Activated T-cell treated with anti-CD3 and anti-CD28 coated beads for 4 hours (primary cell): ENCODE measurements at places on chromosomes 7 and 10.

DNA sequence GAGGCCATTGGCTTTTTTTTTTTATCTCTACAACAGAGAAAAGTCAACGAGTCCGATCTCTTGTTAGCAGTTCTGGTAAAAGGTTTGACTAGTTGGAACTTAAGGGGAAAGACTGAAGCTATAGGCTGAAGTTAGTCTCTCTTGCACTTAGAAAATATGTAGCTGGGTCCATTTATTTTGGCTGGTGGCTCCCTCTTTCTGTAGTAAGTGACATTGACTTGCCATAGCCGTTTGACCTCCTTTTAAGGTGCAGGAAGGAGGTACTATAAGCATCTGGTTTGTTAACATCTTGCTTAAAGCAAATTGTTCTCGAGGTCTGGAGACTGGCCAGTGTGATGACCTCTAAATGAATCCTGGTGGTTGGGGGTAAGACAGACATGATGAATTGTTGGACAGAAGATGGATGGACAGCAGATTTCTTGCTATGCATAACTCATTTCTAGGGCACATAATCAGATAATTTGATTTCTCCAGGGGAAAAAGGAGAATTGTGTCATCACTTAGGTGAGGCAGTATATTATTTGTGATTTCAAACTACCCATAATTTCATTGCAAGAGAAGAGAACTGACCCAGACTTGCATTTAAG lies 356.3 kb upstream of the GALNT17 start:
- no peak for DNase-seq

DNA sequence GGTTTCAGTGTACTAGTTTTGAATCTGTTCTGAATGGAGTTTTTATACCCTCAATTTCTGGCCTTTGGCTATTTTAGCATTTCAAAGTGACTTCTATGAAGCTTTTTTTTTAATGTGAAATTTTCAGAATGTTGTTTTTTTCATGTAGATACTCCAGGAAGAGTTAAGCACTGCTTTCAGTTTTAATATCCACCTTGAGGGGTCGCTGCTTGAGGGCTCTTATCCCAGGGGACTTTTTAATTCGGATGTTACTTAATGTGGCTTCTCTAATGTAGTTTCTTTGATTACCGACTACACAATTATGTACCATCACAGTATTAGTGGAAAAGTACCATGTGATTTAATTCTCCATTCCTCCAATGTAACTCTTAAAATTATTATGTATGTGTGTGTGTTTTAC lies 5.2 kb downstream of the IFIT5 start:
- DNase-seq, result no peak

- DNase-seq, result no peak
These were observed 109.4 kb downstream of the SUGCT start for GRCh38 chr7:40244226-40244625.

GRCh38 chr7:75660566-75661215 lies 78.0 kb downstream of the HIP1 start:
- DNase-seq, result no peak

- DNase-seq, result peak; percentile 35
These were observed 118.2 kb downstream of the CDK6 start for GRCh38 chr7:92717993-92718716.

- no peak for DNase-seq
These were observed 40.0 kb upstream of the BMPR1A start for GRCh38 chr10:86716466-86716865.

DNA sequence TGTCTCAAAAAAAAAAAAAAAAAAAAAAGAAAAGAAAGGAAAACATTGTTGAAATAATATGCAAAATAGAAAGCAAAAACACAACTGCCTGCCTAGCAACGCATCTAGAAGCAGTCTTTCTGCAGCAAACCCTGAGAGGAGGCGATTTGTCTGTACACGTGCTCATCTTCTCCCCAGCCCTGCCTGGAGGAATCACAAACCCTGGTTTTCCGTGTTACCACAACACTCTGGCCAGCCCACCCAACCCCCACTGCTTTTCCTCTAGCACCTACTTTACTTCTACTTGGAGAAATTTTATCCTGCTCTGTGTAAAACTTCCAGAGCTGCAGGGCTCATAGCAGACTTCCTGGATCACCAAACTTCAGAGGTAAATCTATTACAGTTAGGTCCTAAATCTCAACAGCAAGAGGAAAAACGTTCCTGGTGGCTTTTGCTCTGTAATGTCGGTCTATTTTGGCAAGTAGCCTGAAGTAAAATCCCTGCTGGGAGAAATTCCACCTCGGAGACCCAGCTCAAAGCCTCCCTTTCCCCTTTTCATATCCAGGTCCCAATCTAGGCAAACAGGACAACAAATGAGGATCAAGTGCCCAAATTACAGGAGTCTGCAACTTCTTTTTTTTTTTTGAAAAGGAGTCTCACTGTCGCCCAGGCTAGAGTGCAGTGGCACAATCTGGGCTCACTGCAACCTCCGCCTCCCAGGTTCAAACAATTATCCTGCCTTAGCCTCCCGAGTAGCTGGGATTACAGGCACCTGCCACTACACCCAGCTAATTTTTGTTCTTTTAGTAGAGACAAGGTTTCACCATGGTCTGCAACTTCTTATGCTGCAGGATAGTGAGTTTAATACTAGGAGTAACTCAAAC lies 91.6 kb downstream of the DNMBP start:
- no peak for DNase-seq

DNA sequence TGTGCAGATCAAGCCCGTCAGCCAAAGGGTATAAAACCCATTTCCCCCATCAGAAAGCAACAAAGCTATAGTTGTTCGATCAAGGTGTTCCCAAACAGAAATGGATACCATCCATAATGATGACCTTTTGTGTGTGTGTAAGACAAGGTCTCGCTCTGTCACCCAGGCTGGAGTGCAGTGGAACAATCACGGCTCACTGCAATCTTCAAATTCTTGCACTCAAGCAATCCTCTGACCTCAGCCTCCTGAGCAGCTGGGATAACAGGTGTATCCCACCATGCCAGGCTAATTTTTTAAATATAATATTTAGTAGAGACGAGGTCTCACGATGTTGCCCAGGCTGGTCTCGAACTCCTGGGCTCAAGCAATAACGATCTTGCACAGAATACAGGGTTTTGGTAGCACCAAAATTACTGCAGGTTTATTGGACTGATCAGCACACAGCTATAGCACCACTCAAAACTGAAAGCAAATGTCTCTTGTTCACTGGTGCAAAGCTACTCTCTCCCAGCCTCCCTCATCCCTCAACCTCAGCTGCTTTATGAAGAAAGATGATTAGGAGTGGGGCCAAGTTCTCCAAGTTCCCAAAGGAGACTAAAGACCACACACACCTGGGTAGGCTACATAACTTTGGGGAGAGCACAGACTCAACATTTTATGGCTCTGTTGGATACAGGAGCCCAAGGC lies 80.5 kb downstream of the ABI1 start:
- DNase-seq, result no peak

- DNase-seq, result no peak
These were observed 92.3 kb downstream of the DNAJB6 start for GRCh38 chr7:157429001-157429679.

DNA sequence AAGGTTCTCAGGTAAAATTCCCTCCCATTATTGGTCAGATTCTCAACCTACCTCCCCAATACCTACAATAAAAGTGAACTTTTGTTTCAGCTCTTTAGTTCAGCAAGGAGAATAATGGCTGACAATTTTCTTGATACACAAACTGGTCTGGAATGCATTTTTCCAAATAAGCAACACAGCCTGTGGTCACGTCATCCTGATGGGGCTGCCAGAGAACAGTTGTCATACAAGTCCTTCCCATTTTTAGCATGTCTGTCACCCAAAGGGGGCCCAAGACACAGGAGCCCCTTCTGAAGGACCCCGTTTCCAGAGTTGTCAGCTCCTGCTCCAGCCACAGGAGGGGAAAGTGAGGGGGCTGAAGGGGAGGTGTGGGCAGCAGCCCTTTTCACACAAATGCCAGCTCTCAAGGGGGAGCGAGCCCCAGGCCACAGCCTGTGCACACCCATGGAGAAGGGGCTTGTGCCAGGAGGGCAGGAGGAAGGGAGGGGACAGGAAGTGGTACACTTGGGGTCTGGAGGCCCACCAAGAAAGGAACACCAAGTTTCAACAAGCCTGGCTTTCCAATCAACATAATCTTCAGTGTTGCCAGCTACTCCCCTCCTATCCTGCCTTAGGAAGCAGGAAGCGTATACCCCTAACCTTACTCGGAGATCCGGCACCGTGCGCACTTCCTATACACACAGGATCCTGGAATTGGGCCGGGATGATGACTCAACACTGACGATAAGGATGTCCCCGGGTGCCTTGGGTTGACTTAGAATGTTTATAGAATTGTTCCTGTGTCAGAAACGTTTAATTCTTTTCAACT lies 43.4 kb upstream of the PDLIM1 start:
- DNase-seq, result no peak

GRCh38 chr10:112330607-112331160 lies 43.2 kb upstream of the ACSL5 start:
- DNase-seq, result no peak

- DNase-seq, result no peak
These were observed 177.1 kb downstream of the DGKI start for GRCh38 chr7:137669706-137670105.

GRCh38 chr7:105890290-105890997 lies 14.0 kb upstream of the ATXN7L1 start:
- DNase-seq, result peak; percentile 32

- DNase-seq, result no peak
These were observed 196.6 kb upstream of the KIAA1217 start for GRCh38 chr10:24012249-24012803.

GRCh38 chr10:62573929-62574328 lies 199.8 kb downstream of the ZNF365 start:
- DNase-seq, result no peak

- DNase-seq, result peak; percentile 57
These were observed 4.1 kb downstream of the KCNIP2 start for GRCh38 chr10:101839416-101840063.

- no peak for DNase-seq
These were observed 364.8 kb downstream of the SFMBT2 start for GRCh38 chr10:7045891-7046599.

DNA sequence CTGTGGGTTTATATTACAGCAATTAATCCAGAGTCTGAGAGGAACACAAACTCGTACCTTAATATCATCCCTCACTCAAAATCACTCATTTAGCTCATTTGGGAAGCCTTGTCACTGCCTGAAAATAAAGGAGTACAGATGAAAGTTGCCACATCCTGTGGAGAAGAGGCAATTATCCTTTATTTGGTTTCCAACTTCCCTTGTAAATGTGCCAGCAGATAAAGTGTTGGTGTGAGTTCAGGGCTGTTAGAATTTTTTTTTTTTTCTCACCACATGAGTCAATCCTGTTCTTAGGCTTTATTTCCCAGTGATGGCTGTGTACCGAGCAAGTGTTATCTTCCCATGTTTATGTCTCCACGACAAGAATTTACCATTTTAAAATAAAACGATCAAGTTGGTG lies 99.0 kb upstream of the SMIM30 start:
- no peak for DNase-seq

DNA sequence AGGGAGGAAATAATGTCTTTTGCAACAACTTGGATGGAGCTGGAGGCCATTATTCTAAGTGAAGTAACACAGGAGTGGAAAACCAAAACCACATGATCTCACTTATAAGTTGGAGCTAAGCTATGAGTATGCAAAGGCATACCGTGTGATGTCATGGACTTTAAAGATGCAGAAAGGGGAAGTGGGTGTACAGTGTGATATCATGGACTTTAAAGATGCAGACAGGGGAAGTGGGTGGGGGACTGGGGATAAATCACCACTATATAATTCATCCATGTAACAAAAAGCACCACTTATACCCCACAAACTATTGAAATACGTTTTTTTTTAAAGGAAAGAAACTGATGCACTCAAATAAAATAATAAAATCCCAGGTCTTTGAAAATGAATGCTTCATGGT lies 29.5 kb downstream of the LYZL2 start:
- no peak for DNase-seq

- DNase-seq, result no peak
These were observed 26.0 kb upstream of the JMJD1C start for GRCh38 chr10:63491588-63492316.

GRCh38 chr10:34171957-34172527 lies 643.1 kb downstream of the PARD3 start:
- DNase-seq, result no peak

- no peak for DNase-seq
These were observed 1.5 kb upstream of the LRRC4 start for GRCh38 chr7:128032605-128033235.

GRCh38 chr7:150355666-150356059 lies 13.0 kb upstream of the REPIN1 start:
- DNase-seq, result no peak

GRCh38 chr10:23534326-23534725 lies 95.5 kb downstream of the OTUD1 start:
- no peak for DNase-seq

GRCh38 chr7:100435401-100436304 lies 644 bp downstream of the PPP1R35 start:
- DNase-seq, result no peak

DNA sequence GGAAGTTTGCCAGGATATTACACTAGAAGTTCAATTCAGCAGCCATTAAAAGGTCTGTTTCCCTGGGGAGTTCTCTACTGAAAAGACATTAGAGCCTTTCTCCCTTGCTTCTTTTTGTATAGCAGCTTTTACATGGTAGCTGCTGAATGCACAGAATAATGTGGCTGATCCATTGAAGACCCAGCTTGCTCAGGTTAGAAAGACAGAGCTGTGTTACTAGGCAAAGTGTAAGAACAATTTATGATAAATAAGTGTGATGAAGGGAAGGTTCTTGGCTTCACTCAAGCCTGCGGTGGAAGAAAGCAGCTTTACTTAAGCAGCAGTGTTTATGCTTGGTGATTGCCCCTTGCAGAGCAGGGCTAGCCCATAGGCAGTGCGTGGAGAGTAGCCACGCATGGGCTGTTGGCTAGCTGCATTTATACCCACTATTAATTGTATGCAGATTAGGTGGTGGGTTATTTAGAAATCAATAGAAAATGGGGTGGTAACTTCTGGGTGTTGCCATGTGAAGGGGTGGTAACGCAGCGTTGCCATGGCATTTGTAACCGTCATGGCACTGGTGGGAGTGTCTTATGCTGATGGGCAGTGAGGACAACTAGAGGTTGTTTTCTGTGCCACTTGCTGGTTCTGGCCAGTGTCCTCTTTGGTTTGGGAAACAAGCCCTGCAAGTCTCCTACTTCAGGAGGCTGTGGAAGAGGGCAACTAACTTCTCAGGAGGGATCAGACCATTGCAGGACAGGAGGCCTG lies 942.9 kb downstream of the NRG3 start:
- DNase-seq, result no peak

DNA sequence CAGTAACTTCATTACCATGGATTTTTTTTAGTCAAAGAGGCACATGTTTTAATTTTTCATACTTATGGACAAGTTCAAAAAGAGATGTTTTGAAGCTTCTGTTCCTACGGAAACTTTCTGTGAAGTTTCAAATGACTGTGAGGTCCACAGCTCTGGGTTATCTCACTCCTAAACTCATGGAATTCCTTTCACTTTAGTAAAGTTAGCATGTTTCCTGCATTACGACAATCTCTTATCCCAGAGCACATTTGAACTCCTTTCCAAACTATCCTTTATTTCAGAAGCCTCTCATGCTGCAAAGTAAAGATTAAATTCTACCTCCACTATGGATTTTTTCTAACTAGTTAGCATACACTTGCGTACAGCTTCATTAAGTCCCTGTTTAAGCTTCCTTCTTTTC lies 15.3 kb upstream of the ADD3 start:
- no peak for DNase-seq

GRCh38 chr10:5552376-5553321 lies 27.9 kb downstream of the CALML3 start:
- DNase-seq, result no peak

- no peak for DNase-seq
These were observed 4.2 kb downstream of the CTBP2 start for GRCh38 chr10:125156196-125156595.
